ENCODE measurements at places on chromosomes 1 and 21.

- DNase-seq = no peak
Measured at GRCh38 chr21:31186916-31187315, 148.6 kb upstream of the KRTAP19-8 start.

- no peak for DNase-seq
Measured at GRCh38 chr1:174734270-174734669, 265.5 kb upstream of the CACYBP start.

GRCh38 chr21:35045542-35046262, 3.4 kb downstream of the RUNX1 start:
- no peak for DNase-seq

DNA sequence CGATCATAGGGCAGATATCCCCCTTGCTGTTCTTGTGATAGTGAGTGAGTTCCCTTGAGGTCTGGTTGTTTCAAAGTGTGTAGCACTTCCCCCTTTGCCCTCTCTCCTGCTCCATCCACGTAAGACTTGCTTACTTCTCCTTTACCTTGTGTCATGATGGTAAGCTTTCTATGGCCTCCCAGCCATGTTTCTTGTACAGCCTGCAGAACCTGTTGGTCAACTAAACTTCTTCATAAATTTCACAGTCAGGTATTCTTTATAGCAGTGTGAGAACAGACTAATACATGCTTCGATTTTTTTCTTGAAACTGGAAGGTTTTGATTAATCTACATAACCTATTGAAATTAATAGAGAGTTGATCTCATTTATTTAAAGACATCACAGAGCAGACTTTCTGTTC, 302.5 kb upstream of the PBX1 start:
- DNase-seq = no peak

- DNase-seq = no peak
Measured at GRCh38 chr1:80799457-80799856, 1001.3 kb upstream of the ADGRL2 start.

- no peak for DNase-seq
Measured at GRCh38 chr1:187527346-187527745, 698.6 kb downstream of the PLA2G4A start.

DNA sequence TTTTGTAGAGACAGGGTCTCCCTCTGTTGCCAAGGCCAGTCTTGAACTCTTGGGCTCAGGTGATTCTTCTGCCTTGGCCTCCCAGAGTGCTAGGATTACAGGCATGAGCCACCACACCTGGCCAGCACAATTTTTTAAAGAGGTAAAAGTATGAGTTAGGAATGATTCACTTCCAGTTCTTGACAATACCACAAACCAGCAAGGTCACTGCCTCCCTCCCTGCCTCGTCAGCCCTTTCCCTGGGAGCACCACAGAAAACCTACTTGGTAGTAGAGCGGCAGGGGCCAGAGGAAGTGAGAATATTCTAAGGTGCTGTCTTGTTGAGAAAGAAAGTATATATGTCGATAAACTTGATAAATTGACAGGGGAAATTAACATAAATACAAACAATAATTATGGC, 10.8 kb upstream of the CDA start:
- no peak for DNase-seq

DNA sequence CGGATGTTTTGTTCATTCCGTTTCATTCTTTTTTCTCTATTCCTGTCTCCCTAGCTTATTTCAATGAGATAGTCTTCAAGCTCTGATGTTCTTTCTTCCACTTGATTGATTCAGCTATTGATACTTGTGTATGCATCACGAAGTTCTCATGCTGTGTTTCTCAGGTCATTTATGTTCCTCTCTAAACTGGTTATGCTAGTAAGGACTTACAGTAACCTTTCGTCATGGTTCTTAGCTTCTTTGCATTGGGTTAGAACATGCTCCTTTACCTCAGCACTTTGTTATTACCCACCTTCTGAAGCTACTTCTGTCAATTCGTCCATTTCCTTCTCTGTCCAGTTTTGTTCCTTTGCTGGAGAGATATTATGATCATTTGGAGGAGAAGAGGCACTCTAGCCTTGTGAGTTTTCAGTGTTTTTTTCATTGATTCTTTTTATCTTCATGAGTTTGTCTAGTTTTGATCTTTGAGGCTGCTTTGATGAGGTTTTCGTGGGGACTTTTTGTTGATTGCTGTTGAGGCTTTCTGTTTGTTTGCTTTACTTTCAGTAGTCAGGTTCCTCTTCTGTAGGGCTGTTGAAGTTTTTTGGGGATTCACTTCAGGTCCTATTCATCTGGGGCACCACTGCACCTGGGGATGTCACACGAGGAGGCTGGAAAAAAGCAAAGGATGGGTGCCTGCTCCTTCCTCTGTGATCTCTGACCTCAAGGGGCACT, 496.9 kb upstream of the LRRC7 start:
- DNase-seq = no peak

DNA sequence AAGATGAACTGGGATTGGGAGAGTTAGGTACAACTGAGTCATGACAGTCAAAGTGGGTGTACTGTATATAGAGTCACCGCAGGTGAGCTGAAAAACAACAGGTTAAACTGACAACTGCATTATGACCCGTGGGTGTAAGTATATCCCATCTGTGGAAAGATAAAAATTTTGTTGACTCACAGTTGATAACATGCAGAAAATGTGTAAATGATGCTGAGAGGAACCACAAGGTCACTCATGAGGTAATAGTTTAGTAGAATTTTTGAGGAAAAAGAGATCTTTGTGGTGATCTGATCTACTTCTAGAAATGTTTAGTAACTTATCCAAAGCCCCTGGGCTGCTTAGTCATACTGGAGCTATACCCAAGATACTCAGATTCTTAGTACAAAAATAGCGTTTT, 838 bp downstream of the OR2C3 start:
- no peak for DNase-seq

DNA sequence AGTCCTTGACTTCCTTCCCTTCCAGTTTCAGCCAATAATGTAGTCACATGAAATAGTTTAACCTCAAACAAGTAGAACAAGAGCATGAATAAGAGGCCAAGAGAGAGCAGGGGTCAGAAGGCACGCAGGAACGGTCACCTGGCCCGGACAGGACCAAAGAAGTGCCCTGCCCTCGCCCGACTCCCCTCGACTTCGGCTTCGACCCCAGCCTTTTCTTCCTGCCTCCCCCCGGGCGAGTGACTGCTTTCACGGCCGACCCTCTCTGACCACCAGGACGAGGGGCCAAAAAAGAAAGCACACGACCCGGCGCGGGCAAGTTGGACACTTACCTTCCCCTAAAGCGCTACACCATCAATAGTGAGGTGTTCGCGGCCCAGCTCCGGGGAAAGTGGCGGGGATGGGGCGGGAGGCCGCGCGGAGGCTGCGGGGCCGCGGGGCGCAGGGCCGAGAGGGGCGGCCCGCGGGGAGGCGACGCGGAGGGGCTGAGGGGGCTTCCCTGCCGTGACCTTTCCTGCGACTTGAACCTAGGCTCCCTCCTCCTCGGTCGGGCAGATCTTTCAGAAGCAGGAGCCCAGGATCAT, 519 bp downstream of the RERE start:
- DNase-seq = no peak

GRCh38 chr1:99570486-99571089, 75.3 kb upstream of the PALMD start:
- no peak for DNase-seq

GRCh38 chr1:38061883-38062328, 15.3 kb upstream of the POU3F1 start:
- no peak for DNase-seq

GRCh38 chr1:88221411-88221810, 462.7 kb upstream of the PKN2 start:
- DNase-seq = no peak

DNA sequence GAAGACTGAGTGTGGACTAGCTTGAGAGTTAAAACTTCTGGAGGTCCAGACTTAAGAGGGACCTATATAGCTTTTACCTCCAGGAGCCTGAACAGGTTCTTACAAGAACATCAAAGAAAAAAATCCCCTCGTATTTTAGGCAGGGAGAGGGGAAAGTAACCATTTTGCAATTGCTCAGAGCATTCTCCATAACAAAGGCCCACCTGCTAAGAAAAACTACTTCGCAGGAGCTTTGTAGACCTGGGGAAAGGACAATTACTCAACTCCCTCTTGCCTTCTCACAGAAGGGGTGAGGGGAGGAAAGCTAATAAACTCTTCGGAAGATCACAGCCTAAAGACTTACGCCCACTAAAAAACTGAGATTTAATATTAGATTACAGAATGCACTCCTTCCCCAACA, 86.3 kb downstream of the RERE start:
- no peak for DNase-seq

GRCh38 chr1:98387701-98388100, 273.8 kb upstream of the SNX7 start:
- DNase-seq = no peak

DNA sequence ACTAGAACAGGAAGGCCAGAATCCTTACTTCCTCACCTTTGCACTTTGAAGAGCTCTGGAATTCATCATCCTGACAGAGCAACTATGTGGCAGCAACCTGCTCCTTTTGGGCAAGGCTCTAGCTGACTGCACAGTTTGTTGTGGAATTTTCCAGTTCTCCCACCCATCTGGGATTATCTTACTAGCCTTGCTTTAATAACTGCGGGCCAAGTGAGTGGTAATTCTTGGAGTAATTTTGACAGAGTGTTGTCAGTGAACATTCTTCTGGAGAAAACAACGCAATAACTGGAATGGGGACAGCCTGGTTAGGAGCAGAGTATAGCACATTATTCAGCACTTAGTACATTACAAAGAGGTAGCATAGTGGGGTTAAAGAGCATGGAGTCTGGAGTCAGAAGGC, 75.3 kb downstream of the NTMT2 start:
- DNase-seq = no peak

GRCh38 chr1:219427989-219428388, 184.9 kb downstream of the ZC3H11B start:
- no peak for DNase-seq

DNA sequence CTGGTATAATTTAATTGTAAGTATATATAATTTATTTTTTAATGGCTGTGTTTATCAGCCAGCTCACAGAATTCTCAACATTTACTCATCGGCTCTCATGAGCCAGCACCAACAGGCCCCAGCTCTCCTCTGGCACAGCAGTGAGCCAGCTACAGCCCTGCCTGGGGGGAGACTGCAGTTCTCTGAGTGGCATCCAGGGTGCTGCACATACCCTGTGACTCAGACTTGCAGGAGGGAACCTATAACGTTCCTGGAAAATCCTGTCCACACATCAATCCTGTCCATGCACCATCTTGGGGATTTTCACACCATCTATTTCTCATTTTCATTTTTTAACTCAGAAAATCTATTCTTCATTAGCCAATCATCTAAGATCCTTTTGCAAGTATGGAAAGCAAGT, 36.5 kb downstream of the FHAD1 start:
- DNase-seq = no peak

- DNase-seq = no peak
Measured at GRCh38 chr21:34914239-34914638, 134.9 kb downstream of the RUNX1 start.

DNA sequence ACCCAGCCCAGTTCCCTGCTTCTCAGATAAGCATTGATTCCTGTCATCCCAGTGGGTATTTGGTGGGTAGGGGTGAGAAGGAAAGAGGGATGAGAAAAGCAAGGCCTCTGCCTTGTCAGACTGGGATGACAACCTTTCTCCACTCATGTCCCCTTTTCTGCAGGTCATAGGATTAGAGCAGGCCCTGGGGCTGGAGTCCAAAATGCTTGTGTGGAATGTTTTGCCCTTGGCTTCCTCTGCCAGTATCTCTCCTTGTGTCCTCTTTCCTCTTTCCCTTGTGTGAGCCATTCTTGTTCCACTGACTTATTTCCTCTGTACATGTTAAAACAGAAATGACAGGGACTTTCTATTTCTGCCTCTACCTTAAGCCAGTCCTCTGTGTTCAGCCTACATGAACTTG, 4.1 kb downstream of the ATP2B4 start:
- DNase-seq = no peak

GRCh38 chr1:84704872-84705417, 14.7 kb upstream of the SSX2IP start:
- no peak for DNase-seq

GRCh38 chr1:178509414-178510007, 3.4 kb upstream of the TEX35 start:
- DNase-seq = no peak

DNA sequence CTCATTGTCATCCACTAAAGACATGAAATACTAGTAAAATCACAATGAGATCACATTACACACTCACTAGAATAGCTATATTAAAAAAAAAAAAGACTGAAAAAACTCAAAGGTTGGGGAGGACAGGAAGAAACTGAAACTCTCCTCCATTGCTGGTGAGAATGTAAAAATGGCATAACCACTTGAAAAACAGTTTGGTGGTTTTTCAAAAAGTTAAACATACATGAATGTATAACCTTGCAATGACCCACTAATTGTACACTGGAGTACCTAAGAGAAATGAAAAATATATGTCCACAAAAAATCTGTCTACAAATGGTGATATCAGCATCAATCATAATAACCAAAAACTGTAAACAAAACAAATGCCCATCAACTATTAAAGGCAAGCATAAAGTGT, 44.0 kb downstream of the NRIP1 start:
- DNase-seq = no peak

DNA sequence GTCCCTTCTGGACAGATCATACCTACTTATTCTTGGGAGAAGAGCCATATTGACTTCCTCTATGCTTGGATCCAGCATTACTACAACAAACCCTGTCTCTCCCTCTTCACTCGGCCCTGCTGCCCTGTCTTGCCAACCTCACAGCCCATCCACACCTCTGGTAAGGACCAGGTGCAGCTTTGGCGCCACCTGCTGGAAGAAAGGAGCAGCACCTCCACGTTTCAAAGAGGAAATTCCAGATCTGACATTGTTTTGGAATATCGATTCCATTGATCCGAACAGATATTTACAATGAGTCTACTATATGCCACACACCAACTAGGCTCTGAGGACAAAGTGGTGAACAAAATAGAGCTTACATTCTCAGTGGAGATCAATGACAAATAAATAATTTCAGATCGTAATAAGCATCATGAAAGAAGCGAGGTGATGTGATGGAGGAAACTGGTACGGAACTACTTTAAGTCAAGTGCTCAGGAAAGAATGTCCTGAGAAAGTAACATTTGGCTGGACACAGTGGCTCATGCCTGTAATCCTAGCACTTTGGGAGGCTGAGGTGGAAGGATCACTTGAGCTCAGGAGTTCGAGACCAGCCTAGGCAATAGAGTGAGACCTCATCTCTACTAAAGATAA, 18.7 kb downstream of the MFSD2A start:
- peak; percentile 79 for DNase-seq

DNA sequence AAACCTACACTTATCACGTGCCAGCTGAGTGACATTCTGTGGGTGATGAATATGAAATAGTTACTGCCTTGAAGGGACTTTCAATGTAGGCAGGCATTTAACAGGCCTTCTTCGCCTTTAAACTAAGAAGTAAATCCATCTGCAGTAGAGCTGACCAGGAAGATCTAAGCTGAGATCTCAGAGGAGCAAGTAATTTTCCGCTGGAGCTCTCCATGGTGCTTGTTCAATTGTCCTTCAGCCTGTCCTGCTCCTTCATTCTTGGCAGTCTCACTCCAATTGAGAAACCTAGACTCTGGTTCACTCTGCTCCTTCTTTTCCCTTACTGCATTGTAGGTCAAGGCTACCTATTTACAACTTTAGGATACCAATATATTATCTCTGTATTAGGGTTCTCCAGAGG, 183.5 kb downstream of the HMCN1 start:
- DNase-seq = no peak

Data from omental fat pad (tissue), 4 donors.